Kidney capillary endothelial cell (primary cell): ENCODE measurements at places on chromosomes 6 and 20.

DNA sequence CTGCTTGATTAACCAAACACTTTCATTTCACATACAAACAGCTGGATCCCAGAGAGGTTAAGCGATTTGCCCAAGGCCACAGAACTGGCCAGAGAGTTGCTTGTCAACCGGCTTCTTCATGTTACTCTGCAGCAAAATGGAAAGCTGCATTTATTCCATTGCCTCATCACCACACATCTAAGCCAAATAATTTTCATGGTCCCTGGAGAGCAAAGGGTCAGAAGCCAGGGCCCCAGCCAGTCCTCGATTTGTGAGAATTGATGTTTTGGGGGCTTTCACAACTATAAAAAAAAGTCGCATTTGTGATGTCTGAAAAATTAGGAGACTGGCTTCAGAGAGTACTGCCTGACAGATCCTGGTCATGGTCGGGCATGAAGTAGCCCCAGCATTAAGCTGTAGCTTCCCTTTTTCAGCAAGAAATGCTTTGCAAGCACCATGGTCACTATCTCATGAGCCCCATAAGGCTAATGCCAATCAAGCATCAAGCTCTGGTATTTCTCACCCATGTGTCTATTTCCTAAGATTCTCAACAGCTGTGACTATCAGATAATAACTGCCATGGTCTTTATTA is 95.8 kb downstream of the BANF2 start:
- DNase-seq = no peak

DNA sequence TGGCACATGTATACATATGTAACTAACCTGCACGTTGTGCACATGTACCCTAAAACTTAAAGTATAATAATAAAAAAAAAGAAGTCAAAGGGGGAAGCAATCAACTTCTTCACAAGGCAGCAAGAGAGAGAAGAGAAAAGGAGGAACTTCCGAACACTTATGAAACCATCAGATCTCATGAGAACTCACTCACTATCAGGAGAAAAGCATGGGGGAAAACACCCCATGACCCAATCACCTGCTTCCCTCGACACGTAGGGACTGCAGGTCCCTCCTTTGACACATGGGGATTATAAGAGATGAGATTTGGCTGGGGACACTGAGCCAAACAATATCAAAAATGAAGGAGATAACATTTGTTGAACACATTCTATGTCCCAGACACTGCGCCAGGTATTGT is 94.8 kb upstream of the PHACTR1 start:
- DNase-seq = no peak

DNA sequence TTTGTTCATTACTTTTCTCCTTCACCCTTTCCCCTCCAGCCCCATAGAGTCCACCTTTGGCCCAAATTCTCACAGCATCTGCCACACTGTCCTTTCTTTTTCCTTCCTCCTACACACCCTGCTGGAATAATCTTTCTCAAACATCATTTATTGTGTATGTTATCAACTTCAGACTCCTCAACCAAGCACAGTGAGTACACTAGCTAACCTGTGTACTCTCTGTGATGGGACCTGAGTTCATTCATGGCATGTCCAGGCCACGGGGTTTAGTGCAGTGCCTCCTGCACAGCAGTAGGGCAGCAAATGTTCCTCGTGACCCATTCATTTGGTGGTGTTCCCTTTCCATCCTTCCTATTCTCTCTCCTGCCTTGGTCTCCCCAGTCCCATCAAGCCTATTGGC is 7.1 kb upstream of the ARMC12 start:
- DNase-seq = no peak

DNA sequence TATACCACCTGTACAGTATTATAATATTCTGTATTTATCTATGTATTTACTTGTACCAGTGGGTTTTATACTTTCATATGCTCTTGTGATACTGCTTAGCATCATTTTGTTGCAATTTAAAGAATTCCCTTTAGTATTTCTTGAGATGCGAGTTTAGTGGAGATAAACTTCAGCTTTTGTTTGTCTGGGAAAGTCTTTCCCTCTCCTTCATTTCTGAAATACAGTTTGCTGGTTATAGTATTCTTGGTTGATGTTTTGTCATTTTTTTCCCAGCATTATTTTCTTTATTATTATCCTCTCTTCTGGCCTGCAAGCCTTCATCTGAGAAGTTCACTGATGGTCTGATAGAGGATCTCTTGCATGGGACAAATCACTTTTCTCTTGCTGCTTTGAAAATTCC is 136.6 kb upstream of the MCHR2 start:
- DNase-seq = no peak

- DNase-seq = no peak
Observed at GRCh38 chr20:19012676-19013075, 199.1 kb downstream of the SCP2D1 start.

DNA sequence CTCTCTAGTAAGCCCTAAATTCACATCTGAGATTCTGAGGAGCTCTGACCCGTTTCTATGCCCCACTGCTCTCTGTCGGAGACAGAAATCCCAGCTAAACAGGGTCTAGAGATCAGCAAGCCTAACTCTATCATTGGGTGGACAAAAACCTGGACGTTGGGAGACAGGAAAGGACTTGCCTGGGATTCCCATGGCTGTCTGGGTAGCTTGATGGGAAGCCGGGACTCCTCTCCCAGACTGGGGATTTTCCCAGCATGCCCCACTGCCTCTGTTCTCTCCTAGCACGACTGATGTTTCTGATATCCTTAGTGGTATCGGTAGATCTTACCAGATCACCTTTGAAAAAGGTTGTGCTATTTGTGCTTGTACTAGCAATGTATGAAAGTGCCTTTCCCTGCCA is 22.9 kb downstream of the DUSP22 start:
- DNase-seq = no peak

GRCh38 chr6:161029195-161029809 is 37.7 kb downstream of the MAP3K4 start:
- no peak for DNase-seq

DNA sequence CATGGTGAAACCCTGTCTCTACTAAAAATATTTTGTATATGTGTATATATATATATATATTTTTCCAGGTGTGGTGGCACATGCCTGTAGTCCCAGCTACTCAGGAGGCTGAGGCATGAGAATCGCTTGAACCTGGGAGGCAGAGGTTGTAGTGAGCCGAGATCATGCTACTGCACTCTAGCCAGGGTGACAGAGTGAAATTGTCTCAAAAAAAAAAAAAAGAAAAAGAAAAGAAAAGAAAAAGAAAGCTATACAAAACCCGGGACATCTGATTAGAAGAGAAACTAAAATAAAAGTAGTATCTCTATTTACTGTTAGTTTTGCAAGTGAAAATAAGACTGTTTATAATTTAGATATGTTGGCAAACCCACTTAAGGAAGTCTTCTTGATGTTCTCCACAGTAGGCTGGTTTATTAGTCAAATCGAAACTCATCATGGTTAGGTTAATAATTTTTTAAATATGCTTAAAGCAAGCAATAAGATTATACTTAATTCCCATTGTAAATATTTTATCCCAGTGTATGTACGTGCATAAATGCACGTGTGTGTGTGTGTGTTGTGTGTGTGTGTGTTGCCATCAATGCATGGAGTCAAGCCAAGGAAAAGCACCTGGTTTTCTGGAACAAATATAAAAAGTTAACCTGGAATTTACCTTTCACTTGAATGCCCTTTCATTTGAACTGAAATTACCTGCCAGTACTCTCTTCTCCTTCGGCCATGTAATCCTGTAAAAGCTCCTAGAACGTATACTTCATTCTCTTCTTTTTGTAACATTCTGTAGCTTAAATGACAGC is 7.1 kb downstream of the VNN2 start:
- no peak for DNase-seq

- no peak for DNase-seq
Observed at GRCh38 chr6:78910591-78911171, 43.3 kb downstream of the IRAK1BP1 start.

DNA sequence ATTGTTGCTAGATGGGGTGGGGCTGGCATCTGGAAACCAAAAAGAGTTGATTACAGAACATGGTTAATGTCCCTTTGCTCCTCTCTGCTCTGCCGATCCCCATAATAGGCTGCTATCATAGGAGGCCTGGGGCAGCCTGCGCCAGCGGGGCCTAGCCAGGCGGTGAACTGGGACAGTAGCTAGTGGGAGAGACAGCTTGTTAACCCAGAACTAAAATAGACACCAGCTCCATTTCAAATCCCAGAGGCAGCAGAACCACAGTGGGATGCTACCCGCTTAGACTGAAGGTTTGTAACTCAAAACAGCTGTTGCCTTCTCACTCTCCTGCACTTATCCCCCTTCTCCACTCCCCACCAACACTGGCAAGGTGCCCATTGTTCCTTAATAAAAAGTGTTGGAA is 98.5 kb downstream of the SSR1 start:
- no peak for DNase-seq

DNA sequence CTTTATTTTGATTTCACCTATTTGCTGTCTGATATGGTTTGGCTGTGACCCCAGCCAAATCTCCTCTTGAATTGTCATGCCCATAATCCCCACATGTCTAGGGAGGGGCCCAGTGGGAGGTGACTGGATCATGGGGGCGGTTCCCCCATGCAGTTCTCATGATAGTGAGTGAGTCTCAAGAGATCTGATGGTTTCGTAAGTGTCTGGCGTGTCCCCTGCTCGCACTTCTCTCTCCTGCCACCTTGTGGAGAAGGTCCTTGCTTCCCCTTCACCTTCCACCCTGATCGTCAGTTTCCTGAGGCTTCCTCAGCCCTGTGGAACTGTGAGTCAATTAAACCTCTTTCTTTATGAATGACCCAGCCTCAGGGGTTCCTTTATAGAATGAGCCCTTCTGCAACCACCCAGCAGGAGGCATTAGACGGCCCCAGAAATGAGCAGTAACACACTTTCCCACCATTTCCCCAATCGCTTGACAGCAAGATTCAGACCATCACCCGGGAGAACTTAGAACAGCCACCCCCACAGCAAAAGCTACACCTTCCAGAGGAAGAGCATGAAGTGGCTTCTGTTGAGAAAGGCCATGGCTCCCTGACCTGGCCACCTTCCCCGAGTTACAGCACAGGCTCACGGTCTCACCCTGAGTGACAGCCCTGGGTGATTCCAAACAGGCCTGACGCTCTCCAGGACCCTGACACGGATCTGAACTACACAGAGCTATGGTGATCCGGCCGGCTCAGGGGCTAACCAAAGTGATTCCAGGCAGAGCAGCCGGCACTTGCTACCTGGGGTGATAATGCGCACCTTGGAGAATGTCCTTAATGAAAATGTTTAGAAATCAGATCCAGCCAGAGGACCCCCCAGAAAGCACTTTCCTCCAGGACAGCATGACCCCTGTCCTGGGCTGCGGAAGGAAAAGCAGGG is 131.2 kb upstream of the CDH4 start:
- DNase-seq = peak; percentile 10

DNA sequence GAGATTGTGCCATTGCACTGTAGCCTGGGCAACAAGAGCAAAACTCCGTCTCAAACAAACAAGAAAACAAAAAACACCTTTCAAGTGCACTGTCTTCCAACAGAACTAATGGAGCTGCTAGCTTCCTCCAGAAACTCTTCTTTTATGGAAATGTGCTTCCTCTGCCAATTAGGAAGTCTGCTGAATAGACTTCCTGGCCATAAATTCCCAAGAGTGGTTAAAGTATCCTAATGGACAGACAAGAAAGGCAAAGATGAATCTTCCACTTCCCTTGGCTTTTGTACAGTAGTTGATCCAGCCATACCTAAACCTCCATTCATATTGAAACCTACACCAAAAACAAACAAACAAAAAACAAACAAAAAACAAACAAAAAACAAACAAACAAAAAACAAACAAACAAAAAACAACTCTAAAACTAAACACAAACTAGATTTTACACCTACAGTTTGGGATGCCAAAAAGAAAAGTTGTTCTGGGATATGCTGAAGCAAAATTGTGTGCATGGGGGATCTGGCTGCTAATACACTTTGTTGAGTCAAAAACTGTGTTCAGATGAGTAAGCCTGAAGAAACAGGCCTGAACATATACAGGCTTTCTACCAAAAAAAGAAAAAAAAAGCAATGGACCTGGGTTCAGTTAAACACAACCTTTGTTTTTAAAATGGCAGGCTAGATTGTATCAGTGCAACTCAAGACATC is 59.8 kb upstream of the CARMIL1 start:
- peak; percentile 7 for DNase-seq

DNA sequence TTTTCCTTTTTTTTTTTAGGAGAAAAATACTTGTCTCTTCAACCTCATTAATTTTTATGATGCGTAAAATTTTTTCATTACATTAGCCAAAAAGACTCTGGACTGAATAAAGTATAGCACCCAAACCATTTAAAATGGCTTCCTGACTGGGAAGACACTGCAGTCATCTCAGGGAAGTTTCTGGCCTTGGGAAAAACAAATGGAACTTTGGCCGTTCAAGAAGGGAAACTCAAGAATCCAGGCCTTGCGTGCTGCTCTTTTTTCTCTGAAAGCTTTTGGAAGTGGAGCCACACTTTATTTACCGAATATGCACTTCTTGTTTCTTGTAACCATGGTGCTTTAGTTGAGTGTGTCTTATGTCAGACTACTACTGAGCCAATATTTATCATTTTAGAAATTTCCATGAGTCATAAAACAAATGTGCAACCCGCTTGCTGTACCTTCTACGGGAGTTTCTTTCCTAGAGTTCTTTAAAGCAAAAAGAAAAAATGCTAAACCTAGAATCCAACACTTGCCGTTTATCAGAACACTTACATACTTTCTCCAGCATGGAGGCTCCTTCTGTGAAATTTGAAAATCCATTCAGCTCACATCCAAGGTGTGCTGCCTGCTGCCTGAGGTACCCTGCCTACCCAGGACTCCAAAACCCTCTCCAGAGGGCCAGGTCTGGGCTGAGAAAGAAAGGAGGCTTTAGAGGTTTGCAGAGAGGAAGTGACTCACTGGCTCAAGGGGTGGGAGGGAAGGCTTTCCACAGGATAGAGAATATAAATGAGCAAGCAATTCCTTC is 11.5 kb upstream of the DSTN start:
- peak; percentile 77 for DNase-seq

- DNase-seq = no peak
Observed at GRCh38 chr6:24053057-24053456, 73.0 kb upstream of the NRSN1 start.

- no peak for DNase-seq
Observed at GRCh38 chr6:130050230-130050629, 31.8 kb downstream of the L3MBTL3 start.

DNA sequence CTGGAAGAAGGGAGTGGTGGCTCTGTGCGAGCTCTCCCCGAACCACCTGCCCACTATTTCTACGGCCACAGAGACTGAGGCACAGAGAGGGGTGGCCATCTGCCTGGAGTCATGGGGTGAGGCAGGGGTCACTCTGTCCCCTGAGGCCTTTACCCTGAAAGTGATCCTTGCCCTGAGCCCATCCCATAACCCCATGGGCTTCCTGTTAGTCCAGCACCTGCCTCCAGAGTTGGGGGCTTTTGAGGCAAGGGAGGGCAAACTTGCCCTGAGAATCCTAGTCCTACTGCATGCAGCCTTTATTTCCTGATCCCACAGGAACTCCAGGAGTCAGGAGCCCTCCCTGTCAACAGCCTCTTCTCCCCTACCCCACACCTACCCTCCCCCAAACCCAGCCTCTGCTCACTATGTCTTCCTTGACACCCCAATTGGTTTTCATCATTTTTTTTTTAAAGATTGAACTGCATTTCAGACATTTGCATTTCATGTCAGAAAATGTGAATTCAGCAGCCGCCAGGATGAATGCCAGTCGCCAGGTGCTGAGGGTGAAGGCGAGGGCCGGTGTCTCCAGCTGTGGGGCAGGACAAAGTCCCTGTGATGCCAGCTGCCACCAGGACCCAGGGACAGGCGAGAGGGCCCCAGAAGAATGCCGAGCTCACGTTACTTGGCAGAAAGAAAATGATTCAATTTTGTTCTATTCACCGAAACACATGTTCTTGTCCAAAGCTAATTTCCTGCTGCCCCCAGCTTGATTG is 47.6 kb upstream of the NNAT start:
- no peak for DNase-seq

GRCh38 chr6:109456710-109457561 is 1.4 kb upstream of the MICAL1 start:
- DNase-seq = no peak

- DNase-seq = peak; percentile 66
Observed at GRCh38 chr6:31401403-31401802, 2.0 kb upstream of the MICA start.
